ENCODE measurements at places on chromosomes 2 and 18.

- DNase-seq = no peak
These were observed 42.5 kb downstream of the DCDC2C start for GRCh38 chr2:3745920-3746319.

DNA sequence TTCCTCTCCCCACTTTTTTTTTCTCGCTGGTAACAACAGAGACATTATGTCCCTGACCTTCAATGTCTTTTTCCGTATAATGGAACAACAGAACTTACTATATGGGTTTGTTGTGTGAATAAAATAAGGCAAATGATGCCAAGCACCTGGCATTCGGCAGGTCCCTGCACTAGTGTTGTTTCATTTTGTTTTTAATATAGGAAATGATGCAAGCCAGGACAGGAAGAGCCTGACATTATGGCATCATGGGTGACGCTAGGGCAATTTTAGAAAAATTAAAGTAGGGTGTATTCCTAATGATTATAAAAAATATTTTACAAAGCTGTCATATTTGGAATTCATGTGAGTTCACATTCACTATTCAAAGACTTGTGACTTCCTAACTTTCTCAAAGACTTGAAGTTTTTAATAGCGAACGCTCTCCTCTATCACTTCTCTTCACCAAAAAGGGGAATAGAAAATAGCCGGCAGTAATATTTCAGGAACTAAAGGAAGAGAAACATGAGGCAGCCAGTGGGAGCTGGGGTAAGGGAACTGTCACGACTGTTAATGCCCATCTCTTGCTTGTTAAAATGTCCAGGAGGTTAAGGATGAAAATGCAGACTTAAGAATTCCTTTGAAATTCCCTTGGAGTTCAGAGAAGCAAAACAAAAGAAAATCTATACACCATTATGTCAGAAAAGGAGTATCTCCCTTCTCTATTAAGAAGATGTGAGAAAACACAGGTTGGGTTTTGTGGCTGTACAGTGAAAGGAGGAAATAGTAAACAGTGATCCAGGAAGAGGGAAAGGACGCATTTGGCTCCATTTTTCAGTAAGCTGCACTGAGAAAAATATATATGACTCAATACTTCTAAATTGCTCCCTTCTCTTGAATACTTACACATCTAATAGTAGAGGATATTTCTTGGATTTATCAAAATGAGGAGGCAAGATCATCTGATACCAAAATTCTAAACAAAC is 60.2 kb downstream of the DPP4 start:
- no peak for DNase-seq

DNA sequence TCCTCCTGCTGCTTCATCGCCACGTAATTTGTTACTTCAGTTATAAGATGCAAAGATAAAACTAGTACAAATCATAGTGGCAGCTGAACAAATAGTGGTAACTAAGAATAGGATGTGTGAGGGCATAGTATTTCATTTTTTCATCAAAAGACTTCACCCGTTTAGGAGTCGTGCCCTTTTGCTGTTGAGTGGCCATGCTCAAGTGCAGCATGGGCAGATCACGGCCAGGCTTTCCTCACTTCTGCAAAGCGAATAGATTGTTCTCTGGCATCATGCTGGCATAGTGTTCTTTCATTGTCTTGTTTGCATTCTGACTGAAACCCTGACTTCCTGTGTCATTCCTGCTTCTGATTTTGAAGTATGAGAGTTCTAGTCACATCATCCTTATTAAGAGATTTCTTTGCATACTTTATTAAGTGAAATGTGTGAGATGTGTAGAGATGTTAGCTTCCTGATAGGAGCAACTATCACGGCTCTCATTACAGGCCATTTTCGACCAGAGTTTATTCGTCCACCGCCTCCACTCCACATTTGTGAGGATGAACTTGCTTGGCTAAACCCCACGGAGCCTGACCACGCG is 11.8 kb downstream of the CNOT11 start:
- no peak for DNase-seq

- DNase-seq = no peak
These were observed 16.7 kb upstream of the PLEKHM3 start for GRCh38 chr2:208042041-208042440.

DNA sequence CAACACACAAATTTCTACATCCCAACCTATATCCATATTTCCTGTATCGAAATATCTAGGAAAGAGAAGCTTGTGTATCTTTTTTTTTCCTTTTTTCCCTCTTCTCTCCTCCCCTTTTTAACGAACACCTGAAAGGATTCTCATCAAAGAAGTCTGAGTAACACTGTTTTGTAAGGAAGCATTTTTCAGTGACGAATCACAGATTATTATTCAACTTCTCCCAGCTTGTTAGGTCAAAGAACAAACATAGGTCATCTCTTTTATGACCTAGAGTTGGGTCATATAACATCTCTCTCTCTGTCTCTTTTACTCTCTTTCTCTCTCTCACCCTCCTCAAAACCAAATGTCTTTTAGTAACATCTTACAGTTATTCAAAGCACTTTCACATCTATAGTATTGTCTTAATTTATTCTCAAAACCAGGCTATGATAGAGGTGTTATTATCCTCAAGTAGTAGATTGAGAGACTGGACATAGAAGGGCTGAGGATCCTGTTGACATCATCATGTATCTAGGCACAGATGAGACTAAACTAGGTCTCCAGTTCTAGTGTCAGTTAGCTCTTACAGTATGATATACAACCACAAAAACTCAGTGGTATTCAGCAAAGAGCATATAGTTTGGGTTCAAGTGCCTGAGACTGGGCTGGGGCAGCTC is 80.1 kb upstream of the SPOPL start:
- DNase-seq = no peak

All from left ventricle myocardium superior (tissue), 1 donor.